ENCODE measurements at places on chromosomes 5 and 9.

GRCh38 chr9:124242331-124243194 lies 15.2 kb upstream of the NEK6 start:
- DNase-seq = peak; percentile 57

- DNase-seq = no peak
Measured at GRCh38 chr5:138978080-138978479, 102.9 kb upstream of the LRRTM2 start.

DNA sequence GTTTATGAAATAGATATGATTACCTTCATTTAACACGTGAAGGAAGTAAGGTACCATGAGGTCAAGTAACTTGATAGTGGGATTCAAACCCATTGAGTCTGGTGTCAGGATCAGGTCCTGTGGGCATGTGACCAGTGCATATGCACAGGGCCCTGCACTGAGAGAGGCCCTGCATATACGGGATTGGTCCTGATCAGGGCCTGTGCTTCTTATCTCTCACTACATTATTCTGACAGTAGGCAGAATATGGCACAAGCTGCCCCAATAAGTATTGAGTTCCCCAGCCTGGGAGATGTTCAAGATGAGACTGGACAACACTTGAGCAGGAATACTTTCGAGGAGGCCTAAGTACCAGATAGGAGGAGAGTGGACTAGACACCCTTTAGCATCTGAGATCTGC lies 44.0 kb downstream of the GALNT10 start:
- DNase-seq = no peak

DNA sequence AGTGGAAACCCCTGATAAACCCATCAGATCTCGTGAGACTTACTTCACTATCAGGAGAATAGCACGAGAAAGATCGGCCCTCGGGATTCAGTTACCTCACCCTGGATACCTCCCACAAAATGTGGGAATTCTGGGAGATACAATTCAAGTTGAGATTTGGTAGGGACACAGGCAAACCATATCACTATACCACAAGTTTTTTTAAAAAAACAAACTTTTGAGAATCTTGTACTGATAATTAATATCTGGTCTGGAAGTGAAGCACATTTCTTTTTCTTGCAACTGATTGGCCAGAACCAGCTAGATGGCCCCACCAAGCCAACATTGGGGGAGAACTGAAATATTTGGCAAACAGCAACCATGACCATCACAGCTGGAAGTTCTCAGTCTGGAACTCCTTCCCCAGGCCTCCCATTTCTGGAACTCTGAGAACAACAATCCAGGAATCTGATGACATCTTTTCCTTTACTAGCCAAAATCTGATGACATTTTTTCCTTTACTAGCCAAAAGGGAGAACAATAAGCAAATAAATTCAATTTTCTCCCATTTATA lies 51.8 kb upstream of the CDKN2B start:
- no peak for DNase-seq

DNA sequence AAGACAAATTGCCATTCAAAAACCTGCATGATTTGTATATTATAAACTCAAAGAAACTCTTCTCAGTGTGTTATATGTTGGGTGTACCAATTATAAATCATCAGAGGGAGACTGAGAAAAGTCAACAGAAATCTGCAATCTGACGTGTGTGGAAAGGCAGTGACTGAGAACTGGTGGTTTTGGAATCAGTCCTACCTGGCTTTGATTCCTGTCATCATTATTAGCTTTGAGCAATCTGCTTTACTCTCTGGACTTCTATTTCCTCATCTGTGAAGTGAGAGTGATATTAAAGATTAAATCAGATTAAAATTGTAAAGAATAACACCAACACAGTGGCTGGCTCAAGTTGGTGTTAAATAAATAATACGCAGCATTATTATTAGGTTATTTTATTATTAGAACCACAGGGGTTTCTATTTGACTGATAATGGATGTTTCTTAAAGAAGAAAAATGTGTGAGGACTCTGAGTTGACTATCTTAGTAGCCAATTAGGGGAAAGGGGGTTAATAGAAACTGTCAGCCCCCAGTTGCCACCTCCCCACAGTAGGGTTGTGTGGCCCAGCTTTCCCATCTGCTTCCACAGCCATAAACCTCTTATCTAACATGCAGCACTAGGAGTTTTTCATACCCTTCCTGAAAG lies 59.6 kb downstream of the SNCAIP start:
- DNase-seq = no peak

GRCh38 chr5:83744821-83745220 lies 24.2 kb upstream of the HAPLN1 start:
- DNase-seq = no peak

- DNase-seq = peak; percentile 48
Measured at GRCh38 chr5:96752341-96753016, 55.3 kb downstream of the ERAP1 start.

DNA sequence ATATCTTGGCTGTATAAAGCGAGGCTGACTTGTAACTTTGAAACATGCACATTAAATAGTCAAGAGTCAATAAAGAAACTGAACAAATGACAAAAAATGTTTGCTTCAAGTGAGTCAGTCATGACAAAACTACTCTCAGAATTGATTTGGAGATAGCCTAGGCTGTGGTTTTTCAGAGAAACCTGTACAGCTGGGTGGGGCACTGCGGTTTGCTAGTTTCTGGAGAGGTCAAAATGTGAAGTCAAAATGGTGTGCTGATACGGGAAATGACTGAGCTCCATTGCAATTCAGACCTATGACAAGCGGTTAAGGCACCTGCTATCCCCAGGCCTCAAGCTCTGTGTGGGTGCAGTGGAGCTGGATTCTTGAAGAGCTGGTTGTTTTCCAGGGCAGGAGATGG lies 10.3 kb upstream of the CD180 start:
- DNase-seq = no peak

DNA sequence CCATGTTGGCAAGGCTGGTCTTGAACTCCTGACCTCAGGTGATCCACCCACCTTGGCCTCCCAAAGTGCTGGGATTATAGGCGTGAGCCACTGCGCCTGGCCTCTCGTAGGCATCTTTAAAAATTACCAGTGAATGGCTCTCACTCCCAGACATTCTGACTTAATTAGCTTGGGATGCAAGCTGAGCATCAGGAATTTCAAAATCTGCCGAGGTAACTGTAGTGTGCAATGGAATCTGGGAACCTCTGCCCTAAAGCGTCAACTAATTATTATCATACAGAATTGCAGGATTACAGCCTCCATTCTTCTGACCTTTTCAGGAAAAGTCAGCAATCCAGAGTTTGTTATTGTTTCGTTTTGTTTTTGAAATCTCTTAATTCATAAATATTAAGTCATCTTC lies 213.4 kb upstream of the DMAC1 start:
- no peak for DNase-seq

DNA sequence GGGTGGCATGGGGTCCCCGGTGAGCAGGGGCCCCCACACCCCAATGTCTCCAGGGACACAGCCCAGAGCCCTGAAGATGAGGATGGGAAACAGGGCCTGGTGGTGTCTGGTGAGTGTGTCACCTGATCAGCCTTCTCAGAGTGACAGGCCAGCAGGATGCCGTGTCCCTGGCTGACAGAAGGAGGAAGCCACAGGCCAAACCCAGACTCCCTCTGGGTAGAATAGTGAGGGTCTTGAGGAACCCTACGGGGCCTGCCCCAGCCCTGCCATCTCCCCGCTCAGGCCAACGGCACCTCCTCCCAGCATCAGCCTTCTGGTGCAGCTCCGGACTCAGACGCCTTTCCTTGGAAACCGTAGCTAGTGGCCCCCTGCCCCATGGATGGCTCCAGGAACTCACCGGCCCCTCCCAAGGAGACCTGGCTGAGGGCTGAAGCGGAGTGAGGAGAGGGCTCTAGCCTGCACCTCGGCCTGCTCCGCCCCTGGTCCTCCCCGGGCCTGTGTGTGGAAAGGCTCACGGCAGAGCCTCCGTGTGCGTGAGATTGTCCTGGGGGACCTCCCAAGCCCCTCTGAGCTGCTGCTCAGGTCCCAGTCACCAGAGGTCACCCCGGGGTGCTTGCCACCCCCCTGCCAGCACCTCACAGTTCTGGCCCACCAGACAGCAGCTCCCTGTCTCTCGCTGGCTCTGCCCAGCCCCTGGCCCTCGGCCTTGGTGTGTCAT lies 6.0 kb downstream of the RALGDS start:
- DNase-seq = no peak

- DNase-seq = no peak
Measured at GRCh38 chr5:17441351-17441750, 56.7 kb upstream of the TAF11L2 start.

DNA sequence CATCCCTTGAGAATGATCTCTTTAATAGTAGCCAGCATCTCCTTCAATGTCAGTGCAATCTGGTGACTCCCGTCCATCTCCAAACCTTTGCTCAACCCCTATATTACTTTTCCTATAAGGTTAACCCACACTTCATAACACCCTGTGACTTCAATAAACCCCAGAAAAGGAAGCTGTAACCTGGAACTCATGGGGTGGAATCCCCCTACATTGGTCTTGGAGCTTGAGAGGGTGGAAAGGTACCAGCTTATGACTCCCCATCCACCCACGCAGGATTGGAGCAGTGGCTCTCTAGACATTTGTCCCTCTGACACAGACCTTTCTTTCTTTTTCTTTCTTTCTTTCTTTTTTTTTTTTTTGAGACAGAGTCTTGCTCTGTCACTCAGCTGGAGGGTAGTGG lies 54.7 kb upstream of the ZFR start:
- DNase-seq = no peak

DNA sequence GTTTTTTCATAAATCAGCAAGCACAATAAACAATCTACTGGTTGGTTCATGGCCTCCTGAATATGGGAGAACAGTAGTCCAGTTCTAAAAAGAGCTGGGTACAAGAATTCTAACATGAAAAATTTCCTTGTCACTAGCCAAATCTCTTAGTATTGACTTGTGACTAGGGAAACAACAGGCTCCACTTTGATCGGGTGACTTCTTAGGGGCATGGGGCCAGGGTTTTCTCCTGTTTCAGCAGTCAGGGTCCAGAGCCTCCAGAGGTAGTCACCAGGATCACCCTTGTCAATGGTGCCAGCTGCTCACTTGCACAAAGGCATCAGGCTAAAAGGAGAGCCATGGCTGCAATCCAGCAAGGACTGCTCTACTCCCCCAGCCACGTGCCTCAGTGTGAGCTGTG lies 38.1 kb downstream of the LPAR1 start:
- DNase-seq = no peak

DNA sequence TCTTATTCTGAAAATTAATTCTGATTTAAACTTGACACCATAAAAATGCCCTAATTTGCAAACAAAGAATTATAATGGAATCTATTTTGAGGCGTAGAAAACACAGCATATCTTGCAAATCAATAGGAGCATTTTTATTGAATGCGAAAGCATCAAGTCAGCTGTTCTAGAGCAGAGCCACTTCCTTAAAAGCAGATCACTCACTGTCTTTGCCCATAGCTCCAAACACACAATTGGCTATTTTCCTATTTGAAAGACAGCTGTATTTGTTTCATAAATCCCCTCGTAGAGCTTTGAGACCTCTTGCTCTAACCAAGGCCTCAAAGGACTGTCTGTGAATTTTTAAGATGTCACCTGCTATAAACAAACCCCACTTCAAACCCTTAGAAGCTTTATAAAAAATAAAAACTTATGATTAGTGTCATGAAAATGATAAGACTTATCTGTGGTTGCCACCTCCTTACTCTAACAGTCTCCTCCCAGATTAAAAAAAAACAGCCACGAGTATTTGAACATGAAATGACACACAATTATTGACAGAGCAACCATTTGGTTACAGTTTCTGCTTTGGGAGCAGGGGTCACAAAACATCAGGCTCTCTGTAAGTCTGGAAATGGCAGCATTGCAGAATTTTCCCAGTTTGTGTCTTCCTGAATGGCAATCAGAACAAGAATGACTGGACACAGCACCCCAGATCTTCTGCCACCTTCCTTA lies 75.6 kb upstream of the RASEF start:
- no peak for DNase-seq

GRCh38 chr9:15352306-15352705 lies 45.3 kb upstream of the TTC39B start:
- no peak for DNase-seq

- DNase-seq = no peak
Measured at GRCh38 chr5:6721442-6721841, 8.2 kb downstream of the TENT4A start.

DNA sequence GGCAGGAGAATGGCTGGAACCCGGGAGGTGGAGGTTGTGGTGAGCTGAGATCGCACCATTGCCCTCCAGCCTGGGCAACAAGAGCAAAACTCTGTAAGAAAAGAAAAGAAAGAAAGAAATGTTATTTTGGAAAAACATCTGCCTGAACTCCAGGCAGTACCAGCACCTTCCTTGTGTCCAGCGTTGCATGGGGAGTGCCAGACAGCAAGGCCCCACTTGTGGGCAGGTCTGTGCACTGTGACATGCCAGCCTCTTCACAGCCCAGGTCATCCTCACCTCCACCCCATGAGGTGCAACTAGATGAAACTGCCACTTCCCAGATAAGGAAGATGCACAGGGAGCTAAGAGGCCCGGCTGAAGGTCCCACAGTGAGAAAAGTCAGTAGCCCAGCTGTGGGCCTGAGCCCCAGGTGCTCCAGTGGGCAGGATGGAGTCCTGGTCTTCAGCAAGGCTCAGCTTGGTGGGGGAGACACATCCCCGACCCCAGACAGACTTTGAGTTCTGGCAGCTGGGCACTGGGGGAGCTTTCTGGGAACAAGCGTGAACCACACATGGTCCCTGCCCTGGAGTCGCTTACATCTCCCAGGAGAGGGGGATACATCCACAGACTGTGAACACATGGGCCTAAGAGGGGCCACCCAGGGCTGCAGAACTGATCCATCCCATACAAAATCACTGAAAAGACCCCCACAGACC lies 146.9 kb upstream of the IER5L start:
- DNase-seq = no peak

DNA sequence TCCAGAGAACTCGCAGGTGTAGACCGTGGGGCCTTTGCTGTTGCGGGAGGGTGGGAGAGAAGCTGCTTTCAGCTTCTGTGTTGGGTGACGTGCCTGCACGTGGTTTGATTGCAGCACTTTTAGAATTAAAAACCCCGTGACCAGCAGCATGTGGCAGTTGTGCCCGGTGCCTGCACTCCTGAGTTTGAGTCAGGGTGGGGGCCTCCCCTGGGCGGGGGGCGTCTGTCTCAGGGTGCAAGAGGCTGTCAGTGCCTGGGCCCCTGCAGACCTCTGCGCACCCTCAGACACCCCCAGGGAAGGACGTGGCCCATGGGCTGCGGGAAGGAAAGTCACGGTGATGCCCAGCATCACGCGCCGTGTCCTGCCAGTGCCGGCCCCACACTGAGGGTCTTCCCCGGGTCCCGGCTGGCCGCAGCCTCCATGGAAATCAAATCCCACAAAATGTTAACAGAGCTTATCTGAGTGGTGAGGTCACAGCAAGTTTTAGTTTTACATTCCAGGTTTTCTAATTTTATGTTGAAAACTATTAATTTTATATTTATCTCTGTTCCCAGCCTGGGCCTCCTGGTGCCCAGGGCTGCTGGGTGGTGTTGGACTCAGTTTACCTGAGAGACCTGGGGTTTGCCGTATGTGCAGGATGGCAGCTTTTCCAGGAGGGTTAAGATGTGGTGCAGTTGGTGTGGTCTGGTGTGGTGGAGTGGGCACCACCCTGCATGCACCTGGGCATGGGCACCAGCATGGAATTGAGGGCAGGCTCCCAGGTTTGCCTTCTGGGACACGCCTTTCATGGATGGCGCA lies 33.3 kb downstream of the AHRR start:
- DNase-seq = no peak

GRCh38 chr5:68803881-68804319 lies 289.9 kb upstream of the SLC30A5 start:
- DNase-seq = no peak
